ENCODE measurements at places on chromosomes 1 and 21.

GRCh38 chr1:98059620-98060019, 138.8 kb upstream of the DPYD start:
- DNase-seq = no peak
- H3K36me3 ChIP-seq = no peaks in the 10 kb centered on the region
- H3K4me3 ChIP-seq = no peak overlapping the region
- H3K27me3 ChIP-seq = peaks cover 10% of the 10 kb centered on the region
- no peak overlapping the region for H3K27ac ChIP-seq

DNA sequence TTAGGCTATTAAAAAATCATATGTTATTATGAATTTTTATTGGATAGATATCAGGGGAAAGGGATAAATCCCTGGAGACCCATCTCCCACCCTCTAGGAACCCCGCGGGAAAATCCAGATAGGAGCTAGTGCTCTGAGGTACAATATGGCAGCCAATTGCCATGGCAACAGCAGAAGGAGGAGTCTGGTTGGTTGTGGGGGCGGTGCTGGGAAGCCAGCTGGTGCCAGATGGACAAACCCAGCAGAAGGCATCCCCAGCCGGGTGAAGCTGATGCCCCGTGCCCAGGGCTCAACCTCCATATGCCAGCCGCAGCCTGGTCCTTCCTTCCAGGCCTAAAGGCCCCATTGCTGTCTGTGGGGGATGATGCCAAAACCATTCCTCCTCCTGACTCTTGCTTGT, 38.3 kb downstream of the RHBG start:
- H3K4me1 ChIP-seq = no peaks in the 10 kb centered on the region
- no peak for DNase-seq
- no peak overlapping the region for H3K27ac ChIP-seq
- H3K4me3 ChIP-seq = no peak overlapping the region

- H3K27ac ChIP-seq = no peak overlapping the region
- no peak overlapping the region for H3K4me3 ChIP-seq
- H3K36me3 ChIP-seq = no peaks in the 10 kb centered on the region
- no peaks in the 10 kb centered on the region for H3K4me1 ChIP-seq
Observed at GRCh38 chr1:65539266-65540131, 119.0 kb downstream of the LEPR start.

DNA sequence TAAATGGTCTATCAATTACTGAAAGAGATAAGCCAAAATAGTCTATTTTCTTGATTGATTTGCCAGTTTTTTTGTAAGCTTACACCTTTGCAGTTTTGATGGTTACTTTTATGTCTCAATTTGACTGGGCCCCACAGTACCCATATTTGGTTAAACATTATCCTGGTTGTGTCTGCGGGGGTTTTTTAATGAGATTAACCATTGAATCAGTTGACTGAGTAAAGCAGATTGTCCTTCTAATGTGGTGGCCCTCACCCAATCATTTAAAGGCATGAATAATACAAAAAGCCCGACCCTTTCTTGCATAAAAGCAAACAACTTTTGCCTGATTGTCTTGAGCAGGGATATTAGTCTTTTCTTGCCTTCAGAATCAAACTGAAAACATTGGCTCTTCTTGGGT, 650.0 kb upstream of the RGS18 start:
- H3K4me3 ChIP-seq = no peak overlapping the region
- no peaks in the 10 kb centered on the region for H3K4me1 ChIP-seq
- H3K36me3 ChIP-seq = no peaks in the 10 kb centered on the region
- H3K27me3 ChIP-seq = no peaks in the 10 kb centered on the region
- DNase-seq = no peak

- no peaks in the 10 kb centered on the region for H3K36me3 ChIP-seq
- no peak for DNase-seq
- H3K4me3 ChIP-seq = no peak overlapping the region
- no peaks in the 10 kb centered on the region for H3K27me3 ChIP-seq
Observed at GRCh38 chr1:77370583-77371306, 88.9 kb downstream of the AK5 start.

GRCh38 chr1:156694690-156694962, 10.8 kb downstream of the CRABP2 start:
- H3K4me1 ChIP-seq = peaks cover 10% of the 10 kb centered on the region
- peaks cover 42% of the 10 kb centered on the region for H3K27me3 ChIP-seq
- no peak for DNase-seq
- no peak overlapping the region for H3K27ac ChIP-seq
- no peak overlapping the region for H3K4me3 ChIP-seq
- H3K36me3 ChIP-seq = no peaks in the 10 kb centered on the region

GRCh38 chr1:2914702-2915101, 106.6 kb upstream of the ACTRT2 start:
- no peaks in the 10 kb centered on the region for H3K4me1 ChIP-seq
- H3K4me3 ChIP-seq = no peak overlapping the region
- no peaks in the 10 kb centered on the region for H3K36me3 ChIP-seq
- no peak for DNase-seq
- no peak overlapping the region for H3K27ac ChIP-seq

DNA sequence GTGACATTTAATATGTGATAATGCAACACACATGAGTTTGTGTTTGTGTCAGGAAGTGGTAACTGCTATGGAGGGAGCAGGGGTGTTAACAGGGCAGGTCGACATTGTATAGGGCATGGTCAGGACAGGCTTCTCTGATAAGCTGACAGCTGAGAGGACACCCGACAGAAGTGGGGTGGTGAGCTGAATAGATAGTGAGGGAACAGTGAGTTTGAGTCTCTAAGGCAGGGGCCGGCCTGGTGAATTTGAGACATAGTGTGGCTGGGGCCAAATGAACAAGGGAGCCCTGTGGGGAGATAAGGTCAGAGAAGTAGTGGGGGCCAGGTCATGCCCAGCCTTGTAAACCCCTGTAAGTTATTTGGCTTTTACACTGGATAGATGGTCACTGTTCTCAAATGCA, 217.4 kb upstream of the KIAA0040 start:
- H3K4me1 ChIP-seq = no peaks in the 10 kb centered on the region
- H3K27me3 ChIP-seq = no peaks in the 10 kb centered on the region
- no peak overlapping the region for H3K27ac ChIP-seq
- no peak for DNase-seq
- H3K36me3 ChIP-seq = no peaks in the 10 kb centered on the region

DNA sequence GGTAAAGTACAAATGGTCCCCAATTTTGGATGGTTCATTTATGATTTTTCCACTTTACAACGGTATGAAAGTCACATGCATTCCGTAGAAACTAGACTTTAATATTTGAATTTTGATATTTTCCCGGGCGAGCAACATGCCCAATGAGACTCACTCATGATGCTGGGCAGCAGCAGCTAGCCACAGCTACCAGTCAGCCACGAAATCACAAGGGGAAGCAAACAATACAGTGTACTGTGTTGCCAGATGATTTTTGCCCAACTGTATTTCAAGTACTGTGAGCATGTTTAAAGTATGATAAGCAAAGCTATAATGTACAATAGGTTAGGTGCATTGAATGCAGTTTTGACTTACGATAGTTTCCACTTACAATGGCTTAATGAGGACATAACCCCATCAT, 266.8 kb downstream of the VAV3 start:
- no peaks in the 10 kb centered on the region for H3K36me3 ChIP-seq
- H3K27me3 ChIP-seq = no peaks in the 10 kb centered on the region
- H3K4me3 ChIP-seq = no peak overlapping the region

GRCh38 chr1:16266411-16267118, 29.6 kb upstream of the CPLANE2 start:
- H3K4me1 ChIP-seq = peaks cover 4% of the 10 kb centered on the region
- H3K27me3 ChIP-seq = no peaks in the 10 kb centered on the region
- H3K36me3 ChIP-seq = no peaks in the 10 kb centered on the region
- H3K4me3 ChIP-seq = no peak overlapping the region

DNA sequence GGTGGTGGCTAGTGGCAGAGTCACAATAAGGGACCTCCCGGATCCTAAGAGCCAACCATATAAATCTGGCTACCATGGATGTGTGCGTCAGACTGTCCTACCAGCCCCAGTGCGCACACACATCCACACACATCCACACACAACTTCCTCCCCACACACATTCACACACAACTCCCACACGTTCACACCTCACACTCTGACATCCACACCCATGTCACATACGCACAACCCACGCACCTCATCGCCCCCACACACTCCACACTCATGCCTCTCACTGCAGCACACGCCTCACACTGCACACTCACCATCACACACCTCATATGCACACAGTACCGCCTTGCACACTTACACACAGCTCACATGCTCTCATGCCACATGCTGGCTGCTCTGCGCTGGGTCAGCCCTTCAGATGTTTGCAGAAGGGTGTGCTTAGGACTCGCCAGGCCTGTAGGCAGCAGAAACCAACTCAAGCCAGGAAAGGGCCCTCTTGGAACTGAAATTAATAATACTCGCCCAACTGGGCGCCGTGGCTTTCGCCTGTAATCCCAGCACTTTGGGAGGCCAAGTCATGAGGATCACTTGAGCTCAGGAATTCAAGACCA, 3.0 kb downstream of the LDLRAD2 start:
- H3K27me3 ChIP-seq = no peaks in the 10 kb centered on the region
- no peak overlapping the region for H3K27ac ChIP-seq
- H3K36me3 ChIP-seq = no peaks in the 10 kb centered on the region
- DNase-seq = no peak
- no peaks in the 10 kb centered on the region for H3K4me1 ChIP-seq

DNA sequence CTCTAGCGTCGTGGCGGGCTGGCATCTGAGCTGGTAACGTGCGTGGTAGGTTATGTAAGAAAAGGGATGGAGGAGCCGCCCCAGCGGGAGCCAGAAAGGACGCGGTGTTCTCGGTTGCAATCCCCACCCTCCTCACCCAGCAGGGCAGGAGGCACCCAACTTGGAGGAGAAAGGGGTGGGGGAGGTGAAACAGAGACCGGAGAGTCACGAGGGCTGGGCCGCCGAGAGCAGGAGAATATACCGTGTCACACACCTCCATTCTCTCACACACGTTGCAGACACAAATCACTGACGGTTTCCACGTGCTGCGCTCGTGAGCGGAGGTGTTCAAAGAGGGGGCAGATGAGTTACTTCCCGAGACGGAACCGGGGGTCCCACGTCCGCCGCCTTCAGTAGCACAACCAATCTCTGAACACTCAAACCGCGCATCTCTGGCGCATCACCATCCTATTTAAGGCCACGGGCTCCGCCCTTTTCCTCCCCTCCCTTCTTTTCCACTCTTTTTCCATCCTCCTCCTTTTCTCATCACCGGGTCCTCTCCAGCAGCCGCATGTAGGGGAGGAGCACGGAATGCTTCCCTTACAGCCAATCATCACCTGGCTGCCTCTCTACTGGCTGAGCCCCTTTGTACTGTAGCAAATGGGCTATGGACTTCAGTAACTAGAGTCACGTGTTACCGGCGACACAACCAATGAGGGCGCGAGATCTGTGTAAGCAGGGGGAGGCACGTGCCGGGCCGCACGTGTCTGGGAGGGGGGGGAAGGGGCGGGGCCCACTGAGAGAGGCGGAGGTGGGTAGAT, at the start of gene CIART:
TSS of gene CIART (plus strand) at position 797 of the 800 bp plus-strand sequence. CDS start 714 bp downstream, outside the sequence.
- H3K36me3 ChIP-seq = no peaks in the 10 kb centered on the region
- peak; percentile 70 for DNase-seq
- H3K4me3 ChIP-seq = peak within 1 kb of the TSS; percentile 60
- H3K27ac ChIP-seq = peak within 1 kb of the TSS; percentile 56

- H3K27me3 ChIP-seq = no peaks in the 10 kb centered on the region
- DNase-seq = no peak
- no peak overlapping the region for H3K27ac ChIP-seq
- H3K36me3 ChIP-seq = no peaks in the 10 kb centered on the region
- no peak overlapping the region for H3K4me3 ChIP-seq
- H3K4me1 ChIP-seq = no peaks in the 10 kb centered on the region
Observed at GRCh38 chr1:218817071-218817470, 356.6 kb upstream of the LYPLAL1 start.

DNA sequence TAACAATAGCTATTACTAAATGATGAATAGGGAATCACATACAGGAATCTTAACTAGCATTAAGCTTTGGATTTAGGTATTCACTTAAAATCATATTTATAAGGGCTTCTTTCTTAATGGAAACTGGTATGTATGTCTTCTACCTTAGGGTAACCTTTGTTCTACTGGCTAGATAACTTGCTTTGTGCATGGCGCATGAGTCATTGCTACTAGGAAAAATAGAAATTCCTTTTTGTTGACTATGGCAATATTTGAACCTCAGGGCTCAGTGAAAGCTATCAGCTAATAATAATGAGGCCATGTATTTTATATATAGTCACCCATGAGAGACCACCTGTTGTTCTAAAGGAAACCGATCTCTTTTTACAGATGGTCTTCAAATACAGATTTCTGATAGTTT, 72.5 kb downstream of the RPS6KC1 start:
- H3K27ac ChIP-seq = no peak overlapping the region
- no peaks in the 10 kb centered on the region for H3K36me3 ChIP-seq
- no peaks in the 10 kb centered on the region for H3K27me3 ChIP-seq
- no peak for DNase-seq
- H3K4me3 ChIP-seq = no peak overlapping the region
- no peaks in the 10 kb centered on the region for H3K4me1 ChIP-seq

GRCh38 chr1:12555411-12556367, 62.3 kb downstream of the DHRS3 start:
- H3K27ac ChIP-seq = no peak overlapping the region
- no peaks in the 10 kb centered on the region for H3K27me3 ChIP-seq
- H3K36me3 ChIP-seq = no peaks in the 10 kb centered on the region
- no peak for DNase-seq
- H3K4me1 ChIP-seq = no peaks in the 10 kb centered on the region

DNA sequence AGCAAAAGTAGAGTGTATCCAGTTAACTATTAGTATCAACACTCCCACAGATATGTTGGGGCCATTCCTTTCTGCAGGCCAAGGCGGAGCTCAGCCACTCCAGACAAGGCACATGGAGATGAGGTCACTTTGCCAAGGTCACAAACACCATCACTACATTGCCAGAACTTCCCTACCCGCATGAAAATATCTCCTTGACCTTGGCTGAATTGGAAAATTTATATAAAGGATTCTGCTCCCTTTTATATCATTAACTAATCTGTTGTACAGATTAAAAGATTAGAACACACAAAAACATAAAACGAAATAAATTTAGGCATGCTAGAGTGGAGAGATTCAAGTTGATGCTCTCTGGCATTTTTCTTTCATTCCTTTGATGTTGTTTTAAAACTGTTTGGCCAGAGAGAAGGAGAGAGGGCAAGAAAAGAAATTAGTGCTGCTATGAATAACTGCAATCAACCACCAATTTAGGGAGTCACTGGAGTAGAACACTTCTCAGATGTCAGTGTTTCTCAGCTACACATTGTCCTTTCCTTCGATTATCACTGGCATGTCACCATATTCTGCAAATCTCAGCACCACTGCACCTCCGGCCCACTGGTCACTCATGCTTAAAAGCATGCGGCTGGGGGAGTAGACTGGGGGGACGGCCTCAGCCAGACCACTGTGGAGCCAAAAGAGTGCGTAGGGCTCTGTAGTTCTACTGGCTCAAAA, 78.7 kb upstream of the ATP1B1 start:
- no peaks in the 10 kb centered on the region for H3K36me3 ChIP-seq
- H3K27me3 ChIP-seq = no peaks in the 10 kb centered on the region
- no peak for DNase-seq
- H3K4me1 ChIP-seq = no peaks in the 10 kb centered on the region
- no peak overlapping the region for H3K27ac ChIP-seq

- peak overlapping the region; percentile 36 for H3K4me3 ChIP-seq
- DNase-seq = no peak
- no peaks in the 10 kb centered on the region for H3K27me3 ChIP-seq
- H3K4me1 ChIP-seq = peaks cover 9% of the 10 kb centered on the region
Observed at GRCh38 chr1:66532798-66533783, 862 bp upstream of the SGIP1 start.

GRCh38 chr1:36211841-36212240, 12.4 kb upstream of the THRAP3 start:
- no peaks in the 10 kb centered on the region for H3K36me3 ChIP-seq
- no peak overlapping the region for H3K27ac ChIP-seq
- H3K4me3 ChIP-seq = no peak overlapping the region
- no peaks in the 10 kb centered on the region for H3K27me3 ChIP-seq
- H3K4me1 ChIP-seq = no peaks in the 10 kb centered on the region
